ENCODE measurements at places on chromosomes 1 and 21.

GRCh38 chr1:63758791-63759190 is 15.0 kb upstream of the ROR1 start:
- DNase-seq, result no peak

- no peak for DNase-seq
Measured at GRCh38 chr1:47616036-47616435, 178.2 kb downstream of the FOXD2 start.

DNA sequence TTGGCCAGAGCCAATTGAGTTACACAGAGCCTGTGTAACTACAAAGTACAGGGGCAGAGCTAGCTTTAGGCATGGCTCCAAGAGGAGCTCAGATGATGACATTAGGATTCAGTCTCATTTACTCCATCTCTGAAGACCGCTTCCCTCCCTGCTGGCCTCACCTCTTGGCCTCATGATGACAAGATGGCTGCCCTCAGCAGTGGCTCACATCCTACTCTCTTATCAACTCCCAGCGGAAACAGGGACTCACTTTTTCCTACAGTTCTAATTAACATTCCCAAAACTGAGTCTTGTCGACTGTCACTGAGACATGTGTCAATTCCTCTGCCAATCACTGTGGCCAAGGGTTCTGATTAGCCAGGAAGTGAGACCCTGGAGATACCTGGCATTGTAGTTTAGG is 59.4 kb upstream of the ECE1 start:
- no peak for DNase-seq

DNA sequence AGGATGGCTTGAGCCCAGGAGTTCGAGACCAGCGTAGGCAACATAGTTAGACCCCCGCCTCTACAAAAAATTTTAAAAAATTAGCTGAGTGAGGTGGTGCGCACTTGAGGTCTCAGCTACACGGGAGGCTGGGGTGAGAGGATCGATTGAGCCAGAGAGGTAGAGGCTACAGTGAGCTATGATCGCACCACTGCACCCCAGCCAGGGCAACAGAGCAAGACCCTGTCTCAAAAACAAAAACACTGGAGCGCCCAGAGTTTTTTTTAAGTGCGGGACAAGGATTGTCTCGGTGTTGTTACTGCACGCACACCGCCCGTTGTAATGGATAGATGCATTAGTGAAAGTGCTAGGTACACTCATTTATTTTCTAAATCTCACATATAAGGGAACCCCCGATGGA is 37.1 kb downstream of the PIK3CD start:
- DNase-seq, result no peak

GRCh38 chr1:17442841-17443240 is 3.4 kb upstream of the RCC2 start:
- DNase-seq, result no peak

DNA sequence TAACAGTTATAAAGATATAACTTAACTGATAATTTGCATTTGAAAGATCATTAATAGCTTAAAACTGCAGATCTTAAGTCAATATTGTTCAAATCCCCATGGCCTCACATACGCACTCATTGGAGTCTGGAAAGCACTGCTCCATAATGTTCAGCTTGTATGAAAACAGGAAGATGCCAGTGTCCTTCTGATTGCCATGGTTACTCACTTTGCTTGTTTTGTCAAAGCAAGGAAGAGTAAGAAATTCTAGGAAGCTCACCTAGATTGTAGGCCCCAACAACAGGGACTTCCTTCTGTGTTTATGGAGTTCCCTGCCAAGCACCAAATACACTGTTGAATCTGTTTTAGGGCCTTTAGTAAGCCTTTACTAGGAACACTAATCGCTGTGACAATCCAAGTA is 10.9 kb downstream of the GAS5 start:
- no peak for DNase-seq

- DNase-seq, result no peak
Measured at GRCh38 chr1:199867601-199868000, 159.9 kb upstream of the NR5A2 start.

DNA sequence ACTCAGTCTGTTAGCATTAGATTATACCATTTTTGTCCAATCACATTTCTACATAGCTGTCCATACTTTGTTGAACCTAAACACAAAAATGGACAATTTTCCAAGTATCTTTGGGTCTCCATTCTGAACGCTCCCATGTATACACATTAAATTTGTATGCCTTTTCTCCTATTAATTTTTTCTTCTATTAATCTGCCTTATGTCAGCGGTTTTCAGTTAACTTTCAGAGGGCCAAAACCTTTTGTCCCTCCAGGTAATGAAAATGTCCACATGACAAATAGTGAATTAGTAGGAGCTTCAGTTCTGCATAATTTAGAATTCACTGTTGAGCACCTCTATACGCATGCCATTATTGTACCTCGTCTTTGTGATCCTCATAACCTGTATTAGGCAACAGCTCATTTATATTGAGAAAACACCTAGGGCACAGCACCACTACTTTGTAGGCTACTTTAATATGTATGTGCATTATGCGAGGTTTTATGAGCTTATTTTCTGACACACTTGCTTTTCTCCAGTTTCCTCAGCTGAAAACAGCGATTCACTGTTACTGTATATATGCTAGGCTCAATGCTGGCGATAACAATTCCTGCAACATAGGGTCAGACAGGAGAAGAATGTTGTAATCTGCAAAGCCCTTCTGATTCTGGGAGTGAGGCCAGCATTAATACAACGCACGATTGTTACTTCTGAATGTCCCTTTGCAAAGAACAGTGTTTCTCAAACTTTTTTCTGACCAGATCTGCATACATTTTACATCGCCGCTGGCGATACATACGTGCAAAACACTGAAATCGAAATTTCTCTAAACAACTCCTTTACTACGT is 1.1 kb upstream of the ABCD3 start:
- peak; percentile 78 for DNase-seq

GRCh38 chr1:167627615-167627864 is 2.5 kb upstream of the RCSD1 start:
- DNase-seq, result no peak

DNA sequence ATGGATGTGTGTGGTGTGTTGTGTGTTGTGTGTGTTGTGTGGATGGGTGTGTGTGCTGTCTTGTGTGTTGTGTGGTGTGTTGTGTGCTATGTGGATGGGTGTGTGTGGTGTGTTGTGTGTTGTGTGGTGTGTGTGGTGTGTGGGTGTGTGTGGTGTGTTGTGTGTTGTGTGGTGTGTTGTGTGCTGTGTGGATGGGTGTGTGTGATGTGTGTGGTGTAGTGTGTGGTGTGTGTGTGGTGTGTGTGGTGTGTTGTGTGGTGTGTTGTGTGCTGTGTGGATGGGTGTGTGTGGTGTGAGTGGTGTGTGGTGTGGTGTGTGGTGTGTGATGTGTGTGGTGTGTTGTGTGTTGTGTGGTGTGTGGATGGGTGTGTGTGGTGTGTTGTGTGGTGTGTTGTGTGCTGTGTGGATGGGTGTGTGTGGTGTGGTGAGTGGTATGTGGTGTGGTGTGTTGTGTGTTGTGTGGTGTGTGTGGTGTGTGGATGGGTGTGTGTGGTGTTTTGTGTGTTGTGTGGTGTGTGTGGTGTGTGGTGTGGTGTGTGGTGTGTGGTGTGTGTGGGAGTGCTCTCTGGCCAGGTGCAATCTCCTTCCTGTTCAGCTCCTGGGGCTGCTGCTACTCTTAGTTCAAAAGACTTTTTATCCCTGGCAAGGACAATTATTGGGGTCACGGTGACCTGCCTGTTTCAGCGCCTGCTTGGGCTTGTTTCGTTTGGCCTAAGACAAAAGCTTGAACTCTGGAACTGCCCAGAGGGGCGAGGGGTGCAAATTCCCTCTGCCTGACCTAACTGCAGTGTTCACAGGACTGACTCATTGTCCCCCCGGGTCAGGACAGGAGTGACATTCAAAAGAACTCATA is 101.1 kb downstream of the UBIAD1 start:
- no peak for DNase-seq

DNA sequence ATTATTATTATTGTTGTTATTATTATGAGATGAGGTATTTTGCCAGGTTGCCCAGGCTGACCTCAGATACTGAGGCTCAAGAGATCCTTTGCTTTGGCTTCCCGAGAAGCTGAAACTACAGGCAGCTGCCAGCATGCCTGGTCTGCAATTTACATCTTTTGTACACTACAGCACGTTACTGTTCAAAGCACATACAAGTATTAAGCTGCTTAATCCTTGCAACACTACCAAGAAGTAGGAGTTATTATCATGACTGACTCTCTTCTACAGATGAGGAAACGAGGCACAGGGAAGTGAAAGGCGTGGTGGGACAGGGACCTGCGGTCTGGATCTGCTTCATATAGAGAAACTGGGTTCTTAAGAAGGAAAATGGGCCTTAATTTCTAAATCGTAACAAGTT is 11.6 kb downstream of the ERG start:
- DNase-seq, result no peak

DNA sequence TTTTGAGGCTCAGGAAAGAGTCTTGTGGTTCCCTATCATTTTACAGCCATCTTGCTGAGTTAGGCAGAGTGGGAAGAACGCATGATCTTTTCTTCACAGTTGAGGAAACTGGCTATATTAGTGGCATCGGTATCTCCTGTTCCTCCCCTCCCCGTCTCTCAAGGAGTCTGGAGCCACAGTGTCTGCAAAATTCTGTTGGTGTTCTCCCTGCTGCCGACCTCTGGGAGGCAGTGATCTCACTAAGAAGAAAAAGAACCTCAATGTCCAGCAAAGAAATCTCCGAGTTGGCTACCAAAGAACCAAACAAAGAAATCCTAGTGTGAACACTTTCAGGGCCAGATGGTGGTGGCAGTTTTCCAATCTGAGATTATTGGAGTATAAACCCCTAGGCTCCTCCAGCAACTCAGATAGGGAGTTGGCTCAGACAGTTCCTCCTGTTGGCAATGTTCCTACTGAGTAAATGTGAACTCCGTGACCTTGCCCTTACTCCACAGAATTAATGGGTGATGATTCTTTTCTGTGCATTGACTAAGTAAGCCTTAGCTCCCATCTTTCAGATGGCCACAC is 41.2 kb downstream of the PRAMEF20 start:
- no peak for DNase-seq

GRCh38 chr1:8371372-8371991 is 53.6 kb downstream of the SLC45A1 start:
- no peak for DNase-seq

GRCh38 chr1:48710318-48710717 is 66.4 kb downstream of the BEND5 start:
- no peak for DNase-seq

DNA sequence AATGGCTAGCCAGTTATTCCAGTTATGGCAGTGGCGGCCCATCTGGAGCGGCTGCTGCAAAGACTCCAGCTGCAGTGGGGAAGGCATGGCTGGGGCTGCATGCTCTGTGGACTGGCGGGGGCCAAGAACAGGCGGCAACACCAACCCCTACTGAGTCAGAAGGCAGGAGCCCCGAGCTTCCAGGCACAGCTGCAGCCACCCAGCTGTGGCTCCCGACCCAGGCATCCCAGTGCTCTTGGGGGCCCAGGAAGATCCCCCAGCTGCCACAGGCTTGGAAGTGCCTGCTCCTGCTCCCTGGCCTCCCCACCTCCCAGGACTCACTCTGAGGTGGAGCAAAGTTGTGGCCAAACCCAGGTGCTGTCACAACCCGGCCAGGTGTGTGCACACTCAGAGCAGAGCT is 317.0 kb upstream of the RRP15 start:
- no peak for DNase-seq

- DNase-seq, result no peak
Measured at GRCh38 chr1:64001038-64001437, 202.4 kb upstream of the UBE2U start.

- no peak for DNase-seq
Measured at GRCh38 chr1:8364528-8365442, 46.9 kb downstream of the SLC45A1 start.

DNA sequence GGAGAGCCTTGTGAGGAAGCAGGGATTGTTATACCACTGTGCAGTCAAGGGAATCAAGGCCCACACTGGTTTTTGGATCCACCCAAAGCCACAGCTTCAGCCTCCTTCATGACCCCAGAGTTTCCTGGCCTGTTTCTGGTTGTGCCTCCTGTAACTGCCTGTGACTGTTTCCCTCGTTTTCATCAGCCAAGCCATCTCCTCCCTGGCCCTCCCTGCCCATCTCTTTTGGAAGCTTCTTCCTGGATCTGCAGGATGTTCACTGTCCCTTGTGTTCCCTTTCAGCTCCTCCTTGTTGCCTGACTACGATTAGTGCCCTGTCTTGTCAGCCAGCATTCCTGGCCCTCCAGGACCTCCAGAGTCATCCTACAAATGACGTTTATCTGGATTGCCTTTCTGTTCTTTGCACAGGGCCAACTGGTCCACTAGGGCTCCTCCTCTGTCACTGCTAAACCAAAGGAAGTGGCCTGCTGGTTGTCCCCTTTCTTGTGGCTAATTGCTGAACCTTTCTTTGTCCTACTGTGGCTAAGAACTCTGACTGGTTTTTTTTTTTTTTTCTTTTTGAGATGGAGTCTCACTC is 17.9 kb downstream of the SFT2D2 start:
- DNase-seq, result no peak

DNA sequence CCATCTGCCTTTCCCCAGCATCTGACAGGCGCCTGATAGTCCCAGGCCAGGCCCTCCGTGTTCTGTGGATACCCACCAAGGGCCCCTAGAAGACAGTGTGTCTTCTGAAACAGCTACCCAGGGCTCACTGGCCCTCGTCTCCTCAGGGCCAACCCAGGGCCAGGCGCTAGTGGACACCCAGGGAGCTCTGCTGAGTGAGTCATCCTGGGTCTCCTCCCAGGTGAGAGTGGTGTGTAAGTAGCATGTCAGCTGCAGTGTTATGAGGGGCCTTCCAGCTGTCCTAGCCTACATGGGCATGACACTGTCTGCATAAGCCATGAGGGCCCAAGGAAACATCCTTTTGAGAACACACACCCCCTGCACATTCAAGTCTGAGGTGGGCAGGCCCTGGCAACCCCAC is 36.7 kb downstream of the CHD5 start:
- no peak for DNase-seq

- no peak for DNase-seq
Measured at GRCh38 chr1:3674100-3675094, 22.1 kb downstream of the TP73 start.

DNA sequence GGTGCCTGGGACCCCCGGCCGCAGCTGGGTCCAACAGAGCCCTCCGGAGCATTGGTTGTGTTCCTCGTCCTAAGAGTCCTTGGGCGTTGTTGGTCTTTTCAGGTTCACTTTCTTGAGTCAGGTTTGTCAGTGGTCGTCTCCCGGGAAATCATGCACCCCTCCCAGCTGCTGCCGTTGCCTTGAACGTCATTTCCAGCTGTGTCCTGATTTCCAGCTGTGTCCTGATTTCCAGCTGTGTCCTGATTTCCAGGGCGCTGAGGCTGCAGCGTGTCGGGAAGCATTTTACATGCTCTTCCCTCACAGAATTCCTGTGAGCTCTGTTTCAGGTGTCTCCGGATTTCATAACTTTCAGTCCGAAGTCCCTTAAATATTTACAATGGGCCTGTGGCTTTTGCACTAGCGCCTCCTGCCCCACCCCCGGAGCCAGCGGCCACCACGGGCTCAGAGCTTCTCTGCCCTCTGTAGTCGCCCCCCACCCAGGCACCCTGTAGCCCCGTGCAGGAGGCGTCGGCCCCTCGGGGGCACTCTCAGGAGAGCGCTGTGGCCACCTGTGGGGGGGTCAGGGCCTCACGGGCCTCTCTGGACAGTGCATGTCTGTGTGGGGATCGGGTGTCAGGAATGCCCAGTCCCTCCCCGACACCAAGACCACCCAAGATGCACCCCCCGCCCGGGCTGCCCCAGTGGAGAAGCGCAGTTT is 66.7 kb downstream of the COL18A1 start:
- DNase-seq, result peak; percentile 51
